ENCODE measurements at places on chromosomes 7 and 10.

DNA sequence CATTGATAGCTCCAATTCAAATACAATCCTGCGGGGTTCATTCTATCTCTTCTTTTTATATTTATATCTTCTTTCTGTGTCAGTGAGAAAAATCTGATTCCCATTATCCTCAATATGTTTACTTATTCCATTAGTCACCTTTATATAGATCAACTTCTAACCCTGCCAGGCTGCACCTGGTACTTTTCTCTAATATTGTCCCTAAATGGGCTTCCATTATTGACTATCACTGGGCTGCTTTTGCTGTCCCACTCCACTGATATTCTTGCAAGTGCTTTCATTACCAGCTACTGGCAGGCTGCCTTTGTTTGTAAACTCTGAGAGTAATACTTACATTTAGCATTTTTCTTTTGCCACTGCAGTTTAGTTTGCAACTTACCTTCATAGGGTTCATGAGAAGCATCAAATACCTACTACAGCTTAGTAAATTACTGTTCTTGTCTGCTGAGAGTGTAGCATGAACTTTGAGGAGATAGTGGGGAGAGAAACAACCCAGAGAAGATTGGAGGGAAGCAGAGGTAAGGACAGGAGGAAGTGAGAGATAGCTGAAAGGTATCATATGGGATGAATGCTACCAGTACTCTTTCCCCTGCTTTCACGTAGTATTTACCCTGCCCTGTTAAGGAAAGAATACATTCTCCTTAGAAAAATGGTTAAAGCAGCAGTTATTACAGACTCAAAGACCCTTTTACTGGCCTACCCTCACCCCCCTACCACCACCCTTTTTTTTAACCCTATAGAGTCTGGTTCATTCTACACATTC is 119.1 kb downstream of the PHTF2 start:
- DNase-seq = no peak

- no peak for DNase-seq
Observed at GRCh38 chr7:151661587-151661986, 141.9 kb upstream of the RHEB start.

GRCh38 chr10:1036341-1036791 is 10.7 kb upstream of the IDI2 start:
- DNase-seq = no peak

- DNase-seq = no peak
Observed at GRCh38 chr7:41809940-41810576, 107.2 kb upstream of the INHBA start.

GRCh38 chr7:116633131-116633988 is 38.6 kb upstream of the MET start:
- no peak for DNase-seq

- DNase-seq = no peak
Observed at GRCh38 chr7:111235709-111236108, 144.8 kb downstream of the LRRN3 start.

- DNase-seq = no peak
Observed at GRCh38 chr10:22984066-22984465, 56.2 kb downstream of the ARMC3 start.

GRCh38 chr10:130230611-130231010 is 94.4 kb downstream of the GLRX3 start:
- no peak for DNase-seq

GRCh38 chr10:91549262-91549661 is 83.6 kb downstream of the PPP1R3C start:
- DNase-seq = no peak

GRCh38 chr10:130180416-130180815 is 44.2 kb downstream of the GLRX3 start:
- no peak for DNase-seq

- DNase-seq = no peak
Observed at GRCh38 chr7:143504215-143504936, 26.7 kb downstream of the TAS2R41 start.

- no peak for DNase-seq
Observed at GRCh38 chr10:107579970-107580369, 415.5 kb upstream of the SORCS1 start.

GRCh38 chr7:119561751-119562150 is 711.2 kb upstream of the KCND2 start:
- DNase-seq = no peak

GRCh38 chr7:7237978-7238267 is 55.6 kb downstream of the C1GALT1 start:
- DNase-seq = no peak

- no peak for DNase-seq
Observed at GRCh38 chr10:129852829-129853561, 111.1 kb downstream of the EBF3 start.

GRCh38 chr7:112105584-112106530 is 100.3 kb downstream of the DOCK4 start:
- DNase-seq = no peak

- no peak for DNase-seq
Observed at GRCh38 chr10:116300542-116300941, 23.7 kb upstream of the CCDC172 start.

DNA sequence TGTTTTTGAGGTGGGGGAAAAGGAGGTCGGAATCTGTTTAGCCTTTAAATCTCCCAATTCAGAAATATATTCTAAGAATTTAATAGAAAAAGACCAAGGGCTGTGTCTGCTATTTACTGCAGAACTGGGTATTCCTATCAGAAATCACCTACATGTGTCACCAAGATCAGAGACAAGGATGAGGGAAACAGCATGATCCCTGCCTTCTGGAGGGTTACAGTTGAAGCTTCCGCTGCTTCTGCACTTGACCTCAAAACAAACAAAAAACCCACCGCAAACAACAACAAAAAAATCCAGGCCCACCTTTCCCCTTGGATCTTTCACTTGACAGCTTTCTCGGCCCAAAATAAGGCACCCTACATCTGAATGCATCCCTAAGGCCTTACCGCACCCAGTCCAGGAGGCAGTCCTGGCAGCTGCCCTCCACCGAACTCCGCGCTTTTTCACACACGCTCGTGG is 750 bp upstream of the CDK14 start:
- no peak for DNase-seq

DNA sequence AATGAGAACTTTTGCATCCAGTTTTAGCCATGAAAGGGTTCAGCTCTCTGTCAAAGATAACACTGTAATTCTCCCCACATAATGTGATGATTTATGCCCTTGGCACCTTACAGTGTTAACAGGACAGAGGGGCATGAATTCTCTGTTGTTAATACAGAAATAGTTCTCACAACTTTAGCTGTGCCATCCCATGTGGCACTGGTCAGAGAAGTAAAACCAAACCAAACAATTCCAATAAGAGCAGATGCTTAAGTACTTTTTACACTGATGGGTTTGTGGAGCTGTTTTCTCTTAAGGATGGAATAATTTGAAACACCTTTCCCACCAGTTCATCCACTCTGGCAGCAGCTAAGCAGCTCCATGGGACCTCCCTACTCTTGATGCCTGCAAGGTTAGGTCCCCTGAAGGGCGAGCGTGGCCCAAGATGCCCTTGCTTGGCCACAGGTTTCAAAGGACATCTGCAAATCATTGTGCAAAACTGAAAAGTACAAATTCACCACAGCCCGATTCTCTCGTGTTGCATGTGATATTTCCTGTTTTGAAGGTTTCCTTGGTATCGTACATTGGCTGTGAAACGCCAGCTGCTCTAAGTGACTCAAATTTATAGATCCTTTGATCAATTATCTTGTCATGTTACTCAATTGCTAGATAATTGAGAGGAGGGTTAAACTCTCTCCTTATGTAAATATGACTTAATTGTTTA is 82.5 kb upstream of the CREB5 start:
- DNase-seq = no peak

DNA sequence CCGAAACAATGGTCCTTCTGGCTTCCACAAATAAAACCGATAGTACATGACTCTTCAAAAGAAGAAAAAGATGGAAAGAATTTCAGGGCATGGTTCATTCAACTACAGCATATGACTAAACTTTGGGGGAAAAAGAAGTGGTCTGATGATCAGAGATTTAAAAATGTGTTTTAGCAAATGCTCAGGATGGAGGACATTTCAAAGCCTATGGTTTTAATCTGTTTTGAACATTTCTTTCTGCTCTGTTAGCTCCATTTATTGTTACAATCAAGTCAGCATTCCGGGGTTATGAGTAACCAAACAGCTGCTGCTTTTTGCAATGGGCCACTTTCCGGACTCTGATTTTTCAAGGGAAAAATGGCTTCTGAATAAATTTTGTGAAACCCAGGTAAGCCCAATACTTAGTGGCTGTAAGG is 142.4 kb downstream of the CUBN start:
- no peak for DNase-seq

- DNase-seq = no peak
Observed at GRCh38 chr7:139884441-139884840, 55.4 kb downstream of the TBXAS1 start.

- DNase-seq = no peak
Observed at GRCh38 chr10:124849111-124849773, 47.6 kb downstream of the ABRAXAS2 start.

GRCh38 chr10:228366-228765 is 93.1 kb downstream of the ZMYND11 start:
- DNase-seq = no peak

- no peak for DNase-seq
Observed at GRCh38 chr7:139078399-139078798, 31.1 kb downstream of the ZC3HAV1 start.

GRCh38 chr7:126525906-126526305 is 726.8 kb downstream of the GRM8 start:
- DNase-seq = no peak

DNA sequence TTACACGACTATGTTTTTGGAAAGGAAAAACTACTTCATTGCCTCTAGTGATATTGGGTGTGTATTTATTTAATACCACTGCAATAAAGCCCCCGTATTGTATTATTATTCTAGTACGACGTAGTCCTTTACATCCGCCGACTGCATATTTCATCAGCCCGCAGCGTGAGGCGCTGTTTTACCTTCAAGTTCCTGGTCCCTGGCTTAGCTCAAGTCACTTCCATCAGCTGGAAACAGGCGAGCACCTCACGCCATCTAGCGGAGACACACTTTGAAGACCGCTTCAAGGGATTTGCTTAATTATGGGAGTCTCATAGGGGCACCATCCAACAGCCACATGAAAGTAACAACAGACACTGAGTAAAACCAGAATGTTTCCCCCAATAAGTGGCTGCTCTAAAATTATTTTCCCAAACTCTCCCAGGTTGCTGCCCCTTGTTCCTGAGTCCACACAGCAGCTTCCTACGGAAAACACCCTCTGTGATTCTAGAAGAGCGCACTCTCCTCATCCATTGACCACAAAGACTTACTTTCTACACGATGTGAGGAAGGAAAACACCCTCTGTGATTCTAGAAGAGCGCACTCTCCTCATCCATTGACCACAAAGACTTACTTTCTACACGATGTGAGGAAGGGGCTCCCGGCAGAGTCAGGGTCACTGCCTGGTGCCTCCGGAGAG is 15.7 kb upstream of the ITIH2 start:
- peak; percentile 95 for DNase-seq

GRCh38 chr10:110461088-110461487 is 36.6 kb upstream of the DUSP5 start:
- no peak for DNase-seq

- no peak for DNase-seq
Observed at GRCh38 chr7:71972534-71972933, 439.6 kb downstream of the CALN1 start.

- no peak for DNase-seq
Observed at GRCh38 chr10:54797636-54798321, 3.3 kb downstream of the PCDH15 start.

DNA sequence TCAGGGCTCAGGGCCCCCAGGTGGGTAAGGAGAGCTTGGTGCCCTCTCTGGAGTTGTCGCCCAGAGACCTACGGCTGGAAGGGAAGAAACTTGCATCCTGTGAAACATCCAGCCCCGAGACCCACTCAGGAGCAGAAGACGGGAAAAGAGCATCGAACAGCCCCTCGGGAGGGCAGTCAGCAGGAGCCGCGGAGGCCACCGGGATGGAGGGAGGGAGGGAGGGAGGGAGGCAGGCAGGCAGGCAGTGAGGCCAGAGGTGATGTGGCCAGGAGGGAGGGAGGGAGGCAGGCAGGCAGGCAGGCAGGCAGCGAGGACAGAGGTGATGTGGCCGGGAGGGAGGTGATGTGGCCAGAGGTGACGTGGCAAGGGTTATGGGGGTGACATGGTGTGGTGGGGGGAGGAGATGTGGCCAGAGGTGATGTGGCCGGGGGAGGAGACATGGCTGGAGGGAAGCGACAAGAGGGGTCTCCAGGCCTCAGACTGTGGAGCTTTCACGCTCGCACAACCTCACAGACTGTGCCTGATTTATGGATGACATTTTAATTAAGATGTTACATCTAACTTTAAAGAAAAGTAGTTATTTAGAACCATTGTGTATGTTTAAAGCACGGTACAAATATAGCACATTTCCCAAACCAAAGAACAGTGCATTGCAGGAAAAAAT is 141.1 kb downstream of the DIP2C start:
- DNase-seq = no peak

GRCh38 chr7:39691821-39692220 is 68.4 kb downstream of the RALA start:
- DNase-seq = no peak

- DNase-seq = no peak
Observed at GRCh38 chr7:8615019-8615418, 181.6 kb downstream of the NXPH1 start.

DNA sequence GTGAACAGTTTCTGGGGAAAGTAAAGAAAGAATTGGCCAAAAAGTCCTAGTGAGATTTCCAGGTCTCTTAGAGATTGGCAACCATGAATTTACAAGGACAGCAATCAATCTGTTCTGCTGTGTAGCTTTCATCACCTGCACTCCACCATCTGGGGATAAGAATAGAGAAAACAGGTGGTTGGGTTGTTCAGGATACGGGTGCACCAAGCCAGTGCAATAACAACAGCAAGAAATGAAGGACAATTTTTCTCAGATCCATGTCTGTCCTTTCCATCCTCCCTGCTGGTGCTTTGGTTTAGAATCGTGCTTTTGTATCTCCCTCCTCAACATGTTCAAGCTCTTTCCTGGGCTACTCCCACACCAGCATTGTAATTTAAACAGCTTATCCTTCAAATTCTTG is 787.7 kb downstream of the GRID1 start:
- DNase-seq = no peak

DNA sequence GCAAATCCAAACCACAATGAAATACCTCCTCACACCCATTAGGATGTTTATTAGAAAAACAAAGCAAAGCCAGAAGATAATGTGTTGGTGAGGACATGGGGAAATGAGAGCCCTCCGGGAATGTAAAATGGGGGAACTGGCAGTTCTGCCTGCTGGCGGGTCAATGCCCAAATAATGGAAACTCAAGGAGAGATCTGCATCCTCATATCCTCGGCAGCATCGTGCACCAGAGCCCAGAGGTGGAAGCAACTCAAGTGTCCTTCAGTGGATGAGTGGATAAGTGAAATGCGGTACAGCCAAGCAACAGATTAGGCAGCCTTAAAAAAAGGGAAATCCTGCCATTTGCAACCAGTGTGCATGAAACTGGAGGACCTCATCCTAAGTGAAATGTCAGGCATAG is 325.2 kb downstream of the WDR37 start:
- DNase-seq = no peak
